H9 (cell line): ENCODE measurements at places on chromosomes 2 and 18. TPM values are rescaled to one million over a fixed set of nuclear protein-coding genes. Genes with fewer than 3 reads are reported as not detected.
A peak's percentile ranks its signal among the peaks of the same experiment; 100 is the strongest.

The ARHGAP25 gene
- 1.3 TPM in 2 replicates for total RNA-seq

The C2orf66 gene
- not detected in 2 replicates for total RNA-seq

- H3K27ac ChIP-seq: no peak overlapping the region
- no peaks in the 10 kb centered on the region for H3K27me3 ChIP-seq
- DNase-seq: no peak
- H3K4me1 ChIP-seq: no peaks in the 10 kb centered on the region
Observed at GRCh38 chr2:10522170-10522448, 74.0 kb upstream of the ODC1 start.

GRCh38 chr2:144607891-144608521, 88.1 kb upstream of the ZEB2 start:
- H3K36me3 ChIP-seq: no peaks in the 10 kb centered on the region
- no peaks in the 10 kb centered on the region for H3K4me1 ChIP-seq
- H3K4me3 ChIP-seq: no peak overlapping the region

DNA sequence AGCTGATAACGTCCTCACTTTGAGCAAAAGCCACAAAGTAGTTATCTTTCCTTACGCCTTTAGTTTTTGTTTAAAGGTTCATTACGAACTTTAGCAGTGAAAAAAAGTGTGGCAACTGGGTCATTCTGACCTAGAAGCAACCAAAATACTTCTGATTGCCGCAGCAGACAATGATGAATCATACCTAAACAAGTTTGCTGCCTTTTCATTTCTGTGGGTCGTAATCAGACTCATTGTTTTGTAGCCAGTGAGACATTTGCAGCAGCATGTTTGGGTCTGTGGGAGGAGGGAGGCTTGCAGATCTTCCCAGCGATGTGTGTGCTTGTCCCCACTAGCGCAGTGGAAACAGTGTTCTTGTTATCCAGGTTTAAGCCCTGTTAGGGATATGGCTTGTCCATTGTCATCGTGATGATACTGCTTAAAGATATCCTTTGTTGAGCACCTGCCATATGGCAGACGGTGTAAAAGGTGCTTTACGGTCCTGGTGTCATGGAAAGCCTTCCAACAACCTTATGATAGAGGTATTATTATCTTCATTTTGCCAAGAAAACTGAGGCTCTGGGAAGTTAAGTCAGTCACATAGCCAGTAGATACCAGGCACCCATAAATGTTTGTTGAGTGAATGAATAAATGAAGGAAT, 1.3 kb upstream of the GREB1 start:
- no peaks in the 10 kb centered on the region; the same call in 1 of the 2 replicates for H3K4me1 ChIP-seq
- no peak overlapping the region for H3K4me3 ChIP-seq
- no peaks in the 10 kb centered on the region for H3K36me3 ChIP-seq
- DNase-seq: no peak

- peaks cover 14% of the 10 kb centered on the region; the same call in 1 of the 2 replicates for H3K4me1 ChIP-seq
- no peak overlapping the region for H3K27ac ChIP-seq
- H3K36me3 ChIP-seq: no peaks in the 10 kb centered on the region
- H3K27me3 ChIP-seq: no peaks in the 10 kb centered on the region
Observed at GRCh38 chr18:6778459-6779247, 49.1 kb downstream of the ARHGAP28 start.

GRCh38 chr18:986051-986450, 81.4 kb downstream of the ADCYAP1 start:
- no peaks in the 10 kb centered on the region; the same call in 1 of the 2 replicates for H3K4me1 ChIP-seq
- H3K27me3 ChIP-seq: no peaks in the 10 kb centered on the region
- peak overlapping the region; percentile 4; the same call in 1 of the 3 replicates for H3K4me3 ChIP-seq
- peak; percentile 51 for DNase-seq

DNA sequence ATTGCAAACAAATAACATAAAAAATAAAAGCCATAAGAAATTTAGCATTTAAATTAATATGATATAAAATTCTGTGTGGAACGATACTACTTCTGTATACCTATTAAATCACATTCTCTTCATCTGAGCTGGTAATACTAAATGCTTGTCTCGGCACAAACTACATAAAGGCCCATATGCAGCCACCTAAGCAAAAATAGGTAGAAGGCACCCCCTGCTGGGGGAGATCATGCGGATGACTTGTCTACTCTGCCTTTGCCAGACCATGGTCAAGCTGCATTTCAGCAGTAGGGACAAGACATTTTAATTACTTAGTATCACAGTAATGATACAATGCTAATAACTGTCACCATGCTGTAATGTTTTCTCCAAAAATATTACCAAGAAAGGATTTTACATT, 108.0 kb downstream of the CDH19 start:
- H3K4me3 ChIP-seq: no peak overlapping the region
- H3K27me3 ChIP-seq: no peaks in the 10 kb centered on the region
- H3K36me3 ChIP-seq: no peaks in the 10 kb centered on the region
- DNase-seq: peak; percentile 69
- no peak overlapping the region for H3K27ac ChIP-seq
- no peaks in the 10 kb centered on the region for H3K4me1 ChIP-seq

The TMEM247 gene
- not detected in 2 replicates for total RNA-seq
